Stimulated activated CD8-positive, alpha-beta memory T cell treated with anti-CD3 and anti-CD28 coated beads, Interleukin-15, amount 100 ng/mL, for 24 hours (primary cell): ENCODE measurements at places on chromosomes 5 and 9.
A peak's percentile ranks its signal among the peaks of the same experiment; 100 is the strongest.

DNA sequence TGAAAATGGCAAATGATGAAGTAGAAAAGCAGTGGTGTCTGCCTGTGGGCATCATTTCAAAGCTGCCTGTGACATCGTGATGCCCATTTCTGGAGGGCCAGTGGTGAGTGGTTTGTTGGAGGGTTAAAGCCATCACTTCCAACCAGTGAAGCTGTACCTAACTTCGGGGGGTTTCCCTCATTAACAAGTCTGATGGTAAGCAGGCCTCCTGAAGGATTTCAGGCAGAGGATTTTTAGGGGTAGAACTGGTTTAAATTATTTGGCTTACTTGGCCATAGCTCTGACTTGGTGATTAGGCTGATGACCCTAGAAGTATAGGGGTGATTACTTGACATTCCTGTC lies 10.7 kb downstream of the TNFAIP8 start:
- DNase-seq = no peak

- DNase-seq = no peak
Measured at GRCh38 chr9:136017289-136018190, 56.4 kb upstream of the UBAC1 start.

GRCh38 chr9:36118706-36119105 lies 17.8 kb upstream of the GLIPR2 start:
- DNase-seq = no peak

DNA sequence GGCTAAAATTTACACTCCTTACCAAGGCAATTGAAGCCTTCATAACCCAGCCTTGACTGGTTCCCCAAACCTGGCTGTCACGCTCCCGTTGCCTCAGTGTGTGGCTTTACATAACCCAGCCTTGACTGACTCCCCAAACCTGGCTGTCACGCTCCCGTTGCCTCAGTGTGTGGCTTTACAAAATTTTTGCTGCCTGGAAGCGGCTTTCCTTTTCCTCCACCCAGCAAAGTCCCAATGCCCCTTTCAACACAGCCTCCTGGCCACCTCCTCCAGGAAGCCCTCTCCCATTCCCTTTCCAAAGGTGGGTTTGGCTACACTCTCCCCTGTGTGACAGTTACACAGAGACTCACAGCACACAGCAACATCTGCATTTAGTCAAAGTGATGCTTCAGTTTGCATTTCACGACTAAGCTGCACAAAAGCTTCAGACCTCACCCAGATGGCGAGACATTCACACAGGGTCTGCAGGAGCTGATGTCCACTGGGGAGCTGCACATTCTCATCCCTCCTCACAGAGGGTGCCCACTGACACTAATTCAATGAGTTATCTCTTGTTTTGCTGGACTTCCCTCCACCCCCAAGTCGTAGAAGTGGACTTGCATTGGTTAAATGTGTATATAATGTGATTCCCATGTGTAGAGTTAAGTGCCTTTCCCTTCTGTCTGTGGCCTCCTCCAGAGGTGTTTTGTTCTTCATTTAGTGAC lies 156.6 kb upstream of the PHYKPL start:
- no peak for DNase-seq

GRCh38 chr9:94823710-94824109 lies 97.2 kb downstream of the AOPEP start:
- no peak for DNase-seq

GRCh38 chr9:4503103-4503502 lies 12.8 kb downstream of the SLC1A1 start:
- DNase-seq = no peak

GRCh38 chr5:52787600-52788504 lies at the start of the genes ITGA1 and PELO:
Gene ITGA1 (plus strand): TSS chr5:52787916. CDS start chr5:52788354, 438 bp downstream.
Gene PELO (plus strand): TSS chr5:52787916. CDS start chr5:52800395, 12,479 bp downstream.
- peak; percentile 20 for DNase-seq

DNA sequence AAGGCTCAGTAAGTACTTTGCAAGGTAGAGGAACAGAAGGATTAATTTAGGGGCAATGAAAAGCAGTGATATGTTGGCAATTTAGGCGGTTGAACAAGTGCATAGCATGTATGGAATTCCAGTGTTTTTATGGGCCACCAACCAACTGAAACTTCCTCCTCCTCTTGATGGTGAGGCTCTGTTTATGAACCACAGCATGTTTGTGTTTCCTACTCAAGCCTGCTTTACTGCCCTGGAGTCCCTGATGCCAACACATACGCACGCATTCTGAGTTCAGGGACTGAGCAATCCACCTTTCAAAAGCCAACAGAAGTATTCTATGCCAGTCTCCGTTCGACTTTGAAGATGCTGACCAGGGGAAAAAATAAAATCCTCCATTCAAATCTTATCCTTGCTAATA lies 417.5 kb downstream of the EFNA5 start:
- DNase-seq = no peak

DNA sequence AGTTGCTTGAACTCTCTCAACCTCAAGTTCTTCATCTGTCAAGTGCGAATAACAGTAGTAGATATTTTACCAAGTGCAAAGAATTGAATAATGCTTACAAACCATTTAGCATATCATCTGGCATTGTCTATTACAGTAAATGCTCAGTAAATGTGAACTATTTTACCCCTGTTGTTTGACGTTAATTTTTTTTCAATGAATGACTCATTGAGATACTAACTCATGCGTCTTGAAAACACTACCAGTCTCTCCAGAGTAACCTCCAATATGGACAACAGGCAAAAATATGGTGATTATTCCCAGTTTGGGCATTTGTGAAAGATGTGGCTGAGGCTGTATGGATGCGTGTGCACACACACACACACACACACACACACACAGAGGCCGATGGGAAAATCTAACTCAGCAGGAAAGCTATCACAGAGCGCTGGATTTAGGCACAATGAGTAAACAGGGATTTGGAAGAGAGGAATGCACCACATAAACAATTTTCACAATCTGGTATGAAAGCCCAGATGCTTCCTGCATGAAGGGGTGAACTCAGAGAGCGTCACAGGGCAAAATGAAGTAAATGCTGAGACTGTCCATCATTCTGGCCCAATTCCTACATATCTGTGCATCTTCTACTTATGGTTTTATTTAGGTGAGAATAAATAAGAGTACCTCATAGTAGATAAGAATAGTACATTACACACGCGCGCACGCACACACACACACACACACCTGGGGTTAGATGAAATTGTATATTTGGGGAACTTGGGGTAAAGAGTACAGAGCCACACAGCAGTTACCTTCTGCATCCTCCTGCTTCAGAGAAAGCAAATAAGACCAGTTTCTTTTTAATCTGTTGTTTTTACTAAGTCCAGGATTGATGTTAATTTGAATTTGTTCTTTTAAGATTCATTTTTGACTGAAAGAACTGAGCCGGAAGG lies 128.7 kb downstream of the PALM2AKAP2 start:
- DNase-seq = no peak

- DNase-seq = no peak
Measured at GRCh38 chr5:72251386-72251785, 68.7 kb downstream of the MRPS27 start.

- DNase-seq = no peak
Measured at GRCh38 chr5:33999978-34000377, 7.9 kb downstream of the AMACR start.

DNA sequence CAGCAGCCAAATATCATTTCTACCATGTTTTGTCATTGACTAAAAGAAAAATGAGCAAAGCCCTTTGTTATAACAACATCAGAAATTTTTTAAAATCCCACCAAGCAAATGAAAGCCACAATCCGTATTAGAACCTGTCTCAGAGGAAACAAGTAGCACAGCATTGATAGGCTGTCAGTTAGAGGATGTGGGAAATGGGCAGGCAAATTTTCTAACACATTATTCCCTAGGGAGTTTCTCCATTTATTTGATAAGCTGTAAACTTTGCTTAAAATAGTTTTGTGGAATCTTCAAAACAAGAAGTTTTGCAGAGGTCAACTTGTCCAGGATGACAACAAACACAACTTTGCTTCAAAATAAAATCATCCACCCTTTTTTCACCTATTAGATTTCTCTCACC lies 53.6 kb upstream of the APC start:
- DNase-seq = no peak

DNA sequence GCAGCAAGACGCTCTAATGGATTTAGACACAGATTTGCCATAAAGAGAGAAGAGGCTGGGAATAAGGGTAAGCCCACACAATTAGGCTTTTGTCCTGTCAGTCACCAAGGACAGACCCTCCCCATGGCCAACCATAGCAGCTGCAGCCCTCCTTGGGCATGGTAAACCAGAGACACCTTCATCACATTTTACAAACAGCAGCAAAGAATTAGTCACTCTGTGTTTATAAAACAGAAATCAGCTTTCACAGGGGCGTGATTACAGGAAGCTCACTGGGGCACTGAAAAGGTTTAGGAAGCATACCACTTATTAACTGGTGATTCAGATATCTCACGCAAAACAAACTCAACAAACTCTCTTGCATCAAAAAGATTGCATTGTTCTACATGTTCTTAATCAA lies 37.3 kb upstream of the ZNF622 start:
- DNase-seq = no peak

DNA sequence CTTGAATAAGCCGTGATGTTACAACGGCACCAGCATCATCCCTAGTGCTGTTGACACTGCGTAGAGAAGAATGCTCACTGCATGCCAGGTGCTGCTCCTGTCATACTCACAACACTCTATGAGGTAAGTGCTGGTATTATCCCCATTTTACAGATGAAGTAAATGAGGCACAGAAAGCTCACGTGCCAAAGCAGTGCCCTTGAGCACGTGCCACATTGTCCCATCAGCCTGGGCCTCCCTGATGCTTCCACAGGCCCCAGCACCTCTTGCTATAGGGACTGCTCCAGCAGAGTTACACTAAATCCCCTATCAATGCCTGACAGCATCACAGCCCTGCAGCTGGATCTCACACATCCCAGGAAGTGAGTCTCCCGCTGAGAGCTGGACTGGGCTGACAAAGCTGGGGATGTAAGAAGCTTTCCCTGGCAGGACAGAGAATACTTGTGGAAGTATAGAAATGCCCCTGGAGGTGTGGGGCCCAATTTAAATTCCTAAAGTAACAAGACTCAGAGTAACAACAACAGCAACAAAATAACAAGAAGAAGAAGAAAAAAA lies 216.1 kb downstream of the FSTL4 start:
- no peak for DNase-seq

DNA sequence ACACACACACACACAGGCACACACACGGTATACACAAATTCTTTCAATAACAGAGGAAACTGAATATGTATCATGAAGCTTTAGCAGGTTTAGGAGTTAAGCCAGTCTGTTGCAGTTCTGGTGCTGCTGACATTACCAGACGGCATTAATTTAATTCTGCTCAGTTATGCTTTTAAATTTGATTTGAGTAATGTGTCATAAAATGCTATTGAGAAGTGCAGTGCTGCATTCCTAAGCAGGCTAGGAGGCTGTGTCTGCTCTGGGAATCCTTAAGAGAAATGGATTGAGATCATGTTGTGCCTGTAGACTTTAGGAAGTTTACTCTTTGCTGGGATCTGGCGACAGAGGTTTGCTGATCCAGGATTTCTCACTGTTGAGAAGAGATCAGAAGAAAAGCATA lies 733.8 kb downstream of the BRINP1 start:
- DNase-seq = no peak
